ENCODE measurements at places on chromosomes 5 and 9.
A peak's percentile ranks its signal among the peaks of the same experiment; 100 is the strongest.

- DNase-seq = no peak
These were observed 483 bp upstream of the EIF4EBP3 start for GRCh38 chr5:140546851-140547507.

DNA sequence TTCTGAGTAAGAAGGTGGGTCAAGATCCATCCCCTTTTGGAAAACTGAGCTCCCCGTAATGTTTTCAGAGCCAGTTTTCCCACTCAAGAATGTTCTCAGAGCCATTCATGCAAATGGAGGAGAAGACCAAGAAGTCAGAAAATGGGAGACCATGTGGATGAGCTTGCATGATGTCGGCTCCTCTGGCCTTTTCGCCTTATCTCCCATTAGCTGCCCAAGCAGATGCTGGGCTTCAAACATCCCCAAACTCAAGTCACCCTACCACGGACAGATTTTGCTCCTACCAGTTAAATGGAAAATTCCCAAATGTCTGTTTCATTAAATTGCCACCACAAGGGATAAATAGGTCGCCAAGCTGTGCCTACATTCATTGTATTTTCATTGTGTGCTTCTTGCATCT, 161.4 kb downstream of the ICE1 start:
- no peak for DNase-seq

DNA sequence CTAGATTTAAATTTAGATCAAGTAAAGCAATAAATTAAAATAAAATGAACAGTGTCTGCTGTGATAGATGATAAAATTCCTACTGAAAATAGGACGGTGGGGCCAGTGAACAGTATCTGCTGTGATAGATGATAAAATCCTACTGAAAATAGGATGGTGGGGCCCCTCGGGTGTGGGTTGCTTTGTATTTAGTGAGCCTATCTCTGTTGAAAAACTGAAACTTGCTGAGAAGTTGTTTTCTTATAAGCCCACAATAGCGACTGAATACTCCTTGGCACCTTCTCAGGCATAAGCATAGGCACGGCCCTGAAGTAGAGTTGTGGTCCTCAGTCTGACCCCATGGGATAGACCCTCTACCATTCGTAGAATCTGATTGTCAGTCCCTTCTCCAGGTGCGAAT, 5.7 kb downstream of the SDHA start:
- DNase-seq = no peak

GRCh38 chr9:129944506-129945116, 98.4 kb downstream of the FNBP1 start:
- DNase-seq = peak; percentile 28

DNA sequence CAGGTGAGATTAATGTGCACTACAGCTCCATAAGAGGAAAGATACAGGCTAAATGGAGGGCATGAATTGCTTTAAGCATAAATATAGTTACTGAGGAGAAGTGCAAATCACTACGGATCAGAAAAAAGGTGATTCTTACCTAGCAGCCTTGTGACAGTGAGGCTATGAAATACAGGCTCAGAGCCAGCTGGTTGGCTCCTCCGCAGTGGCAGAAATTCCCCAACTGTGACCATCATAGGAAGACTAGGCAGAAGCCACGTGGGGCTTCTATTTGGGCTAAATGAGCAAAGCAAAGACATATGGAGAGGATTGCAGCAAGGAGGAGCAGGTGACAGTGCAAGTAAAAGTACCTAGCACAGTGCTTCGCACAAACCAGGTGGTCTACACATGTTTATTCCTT, 40.5 kb downstream of the CDO1 start:
- DNase-seq = no peak

DNA sequence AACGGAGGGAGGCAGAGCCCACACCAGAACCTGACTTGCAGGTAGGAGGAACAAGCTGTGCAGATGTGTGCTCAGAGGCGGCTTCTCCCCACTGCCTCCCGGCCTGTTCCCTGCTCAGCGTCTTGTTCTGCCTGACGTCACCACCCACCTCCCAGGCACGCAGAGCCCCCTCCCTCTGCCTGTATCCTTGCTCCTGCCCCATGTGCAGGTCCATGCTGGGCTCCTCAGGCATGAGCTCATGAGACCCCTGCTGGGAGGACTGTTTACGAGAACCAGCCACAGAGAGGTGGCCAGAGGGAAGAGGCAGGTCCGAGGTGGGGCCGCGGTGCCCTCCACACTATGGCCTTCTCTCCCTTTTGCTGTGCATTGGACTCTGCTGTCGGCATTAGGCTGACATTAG, 45.5 kb downstream of the SLC6A3 start:
- DNase-seq = no peak

DNA sequence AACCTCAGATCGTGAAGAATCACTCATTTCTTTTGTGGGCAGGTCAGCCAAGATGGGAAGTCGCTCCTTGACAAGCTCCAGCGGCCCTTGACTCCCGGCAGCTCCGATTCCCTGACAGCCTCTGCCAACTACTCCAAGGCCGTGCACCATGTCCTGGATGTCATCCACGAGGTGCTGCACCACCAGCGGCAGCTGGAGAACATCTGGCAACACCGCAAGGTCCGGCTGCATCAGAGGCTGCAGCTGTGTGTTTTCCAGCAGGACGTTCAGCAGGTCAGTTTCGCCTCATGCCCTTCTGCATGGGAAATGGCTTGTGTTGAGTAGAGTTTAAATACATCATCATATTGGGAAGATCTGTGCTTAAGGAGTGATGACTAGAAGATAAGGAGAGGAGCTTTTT, 173.3 kb downstream of the TRIO start:
- DNase-seq = no peak

DNA sequence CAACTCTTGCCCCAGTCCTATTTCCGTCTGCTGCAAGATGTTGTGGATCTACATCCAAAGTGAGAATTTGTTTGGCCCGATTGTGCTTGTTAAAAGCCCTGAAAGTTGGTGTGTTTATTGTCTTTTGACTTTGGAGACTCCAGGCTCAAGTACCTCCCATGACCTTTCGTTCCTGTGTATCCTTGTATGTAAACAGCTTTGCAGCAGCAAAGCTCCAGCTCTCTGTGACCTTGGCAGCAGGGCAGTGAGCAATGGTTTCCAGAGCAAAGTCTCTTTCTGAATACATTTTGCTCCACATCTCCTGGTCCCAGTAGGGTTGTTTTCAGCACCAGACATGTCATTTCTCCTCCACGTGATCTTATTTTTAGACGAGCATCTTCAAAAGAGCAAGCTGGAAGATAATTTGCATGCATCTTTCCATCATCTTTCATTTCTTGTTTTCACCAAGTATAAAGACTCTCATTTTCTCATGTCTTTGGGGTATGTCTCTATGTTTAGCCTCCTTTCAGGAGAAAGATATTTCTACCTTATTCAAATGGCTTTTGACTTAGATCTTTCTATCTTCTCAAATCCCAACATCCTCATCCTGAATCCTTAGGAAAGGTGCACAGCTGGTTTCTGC, 68.1 kb upstream of the ERCC6L2 start:
- no peak for DNase-seq

- DNase-seq = no peak
These were observed 416.0 kb downstream of the MAN2A1 start for GRCh38 chr5:110105692-110106091.

GRCh38 chr9:114002271-114002985, 75.7 kb downstream of the AMBP start:
- DNase-seq = no peak

DNA sequence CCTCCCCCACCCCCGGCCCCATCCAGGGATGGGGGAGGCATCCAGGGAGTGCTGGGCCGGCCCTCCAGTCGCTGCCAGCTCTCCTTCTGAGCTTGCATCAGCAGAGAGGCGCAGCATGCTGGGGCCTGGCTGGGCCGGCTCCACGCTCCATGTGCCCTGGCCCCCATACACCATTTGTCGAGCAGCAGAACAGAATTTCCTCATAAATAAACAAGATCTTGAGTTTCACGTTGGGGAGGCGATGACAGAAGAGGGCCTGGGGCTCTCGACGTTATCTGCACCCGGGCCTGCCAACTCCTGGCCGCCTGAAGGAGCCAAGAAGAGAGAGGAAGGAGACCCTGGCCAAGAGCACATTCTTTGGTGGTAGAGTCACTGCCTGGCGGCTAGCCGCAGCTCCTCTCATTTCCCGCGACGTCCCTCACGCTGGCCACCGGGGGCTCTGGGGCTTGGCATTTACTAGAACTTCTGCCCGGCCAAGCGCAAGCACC, 177.0 kb downstream of the FGF18 start:
- DNase-seq = no peak

DNA sequence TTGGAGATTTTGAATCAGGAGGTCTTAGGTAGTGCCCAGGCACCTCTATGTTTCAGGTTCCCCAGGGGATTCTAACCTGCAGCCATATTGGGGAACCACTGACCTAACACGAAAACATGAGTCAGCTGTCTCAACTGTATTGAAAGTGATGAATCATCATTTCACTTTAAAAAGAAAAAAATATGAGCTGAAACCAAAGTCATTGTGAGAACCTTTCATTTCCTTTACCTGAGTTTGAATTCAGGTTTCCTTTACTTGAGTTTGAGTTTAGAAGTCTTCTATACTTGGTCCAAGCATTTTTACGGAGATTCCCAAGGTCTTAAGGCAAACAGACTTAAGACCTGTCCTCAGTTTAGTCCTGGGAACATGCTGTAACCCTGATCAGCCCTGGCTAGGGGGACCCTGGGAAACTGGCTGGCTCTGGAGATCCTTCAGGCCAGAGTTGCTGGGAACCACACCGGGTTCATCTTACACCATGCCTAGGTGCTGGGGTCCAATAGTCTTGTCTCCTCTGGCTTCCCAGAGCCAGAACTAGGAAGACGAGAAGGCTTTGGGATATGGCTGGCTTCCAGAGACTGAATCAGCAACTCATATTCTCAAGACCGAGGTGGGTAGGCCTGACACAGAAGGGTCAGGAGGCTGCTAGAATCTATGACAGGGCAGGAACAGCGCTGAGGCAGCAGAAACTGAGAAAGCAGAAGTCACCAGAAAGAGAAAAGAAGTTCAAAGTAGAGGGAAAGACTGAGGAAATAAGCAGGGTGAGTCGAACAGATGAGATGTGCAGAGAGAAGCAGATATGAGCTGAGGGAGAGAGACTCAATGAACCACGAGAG, 16.4 kb upstream of the PDCD1LG2 start:
- no peak for DNase-seq

DNA sequence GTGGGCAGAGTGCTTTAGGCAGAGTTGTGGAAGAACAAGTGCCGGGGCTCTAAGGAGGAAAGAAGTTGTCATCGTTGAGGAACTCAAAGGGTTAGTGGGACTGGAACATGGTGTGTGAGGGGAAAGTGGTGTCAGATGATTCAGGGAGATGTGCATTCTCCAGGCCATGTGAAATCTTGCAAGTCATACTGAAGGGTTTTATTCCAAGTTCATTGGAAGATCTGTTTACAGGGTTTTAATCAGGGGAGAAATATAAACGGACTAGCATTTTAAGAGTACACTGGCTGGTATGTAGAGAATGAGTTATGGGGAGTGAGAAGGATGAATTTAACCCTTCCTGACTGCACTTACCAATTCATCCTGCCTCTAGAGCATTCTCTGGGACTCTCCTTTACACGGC, 49.3 kb downstream of the NR2F1 start:
- DNase-seq = no peak
